ENCODE measurements at places on chromosomes 5 and 9.

- no peak for DNase-seq
Measured at GRCh38 chr5:96751203-96752169, 56.3 kb downstream of the ERAP1 start.

GRCh38 chr9:126069400-126069955 is 257.2 kb upstream of the MVB12B start:
- DNase-seq = no peak

DNA sequence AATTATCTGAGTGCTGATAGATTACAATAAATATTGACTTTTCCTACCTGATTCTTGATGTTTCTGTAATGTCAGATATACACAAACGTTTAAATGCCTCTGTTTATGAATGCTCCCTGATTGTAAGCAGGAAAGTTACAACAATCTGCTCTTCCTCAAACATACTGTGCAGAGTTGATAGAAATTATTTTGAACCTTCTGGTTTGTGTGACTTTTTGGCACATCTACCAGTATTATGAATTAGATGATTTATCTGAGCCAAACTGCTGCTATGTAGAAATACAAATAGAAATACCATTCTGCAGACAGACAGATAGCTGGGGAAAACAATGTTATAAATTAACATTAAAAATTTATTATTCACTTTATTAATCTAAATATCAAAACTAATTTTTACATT is 113.0 kb downstream of the SLF1 start:
- DNase-seq = no peak

DNA sequence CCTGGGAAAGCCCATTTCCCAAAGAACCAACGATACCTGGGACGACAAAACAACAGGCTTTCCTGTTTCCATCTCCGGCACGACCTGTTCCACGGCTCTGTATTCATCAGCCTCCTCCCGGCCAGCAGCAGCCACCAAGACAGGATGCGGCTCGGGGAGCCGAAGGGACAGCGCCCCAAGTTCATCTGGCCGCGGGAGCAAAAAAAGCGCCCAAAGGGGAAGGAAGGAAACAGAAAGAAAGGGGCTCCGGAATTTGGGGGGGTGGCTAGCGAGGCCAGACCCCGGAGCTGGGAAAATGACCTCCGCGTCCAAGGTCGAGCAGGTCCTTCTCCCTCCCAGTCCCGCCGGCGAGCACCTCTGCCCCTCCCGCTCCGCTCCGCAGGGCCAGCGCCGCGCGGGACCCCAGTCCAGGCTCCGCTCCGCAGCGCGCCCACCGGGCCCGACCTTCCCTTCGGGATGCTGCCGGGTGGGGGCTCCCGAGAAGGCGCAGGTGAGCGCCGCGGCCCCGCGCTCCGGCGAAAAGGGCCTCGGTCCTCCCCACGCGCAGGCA is 608 bp downstream of the ELOVL7 start:
- DNase-seq = peak; percentile 23
